ENCODE measurements at places on chromosomes 12 and 14.
A peak's percentile ranks its signal among the peaks of the same experiment; 100 is the strongest.

DNA sequence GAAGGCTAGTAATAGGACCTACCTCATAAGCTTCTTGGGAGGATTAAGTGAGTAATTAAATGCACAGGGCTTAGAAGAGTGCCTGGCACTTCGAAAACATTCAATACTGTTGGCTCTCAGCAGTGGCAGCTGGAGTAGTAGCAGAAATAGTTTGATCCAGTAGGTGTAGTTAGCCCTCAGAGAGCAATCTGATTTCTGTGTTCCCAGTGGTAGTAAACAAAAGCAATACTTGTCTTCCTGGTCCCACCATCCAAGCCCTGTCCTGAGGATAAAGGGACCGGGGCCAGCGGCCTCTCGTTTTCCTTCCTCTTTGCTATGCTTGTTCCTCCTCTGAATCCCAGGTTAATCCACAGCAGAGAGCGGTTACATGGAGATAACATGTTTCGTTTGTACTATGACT lies 131.6 kb downstream of the SAMD4A start:
- DNase-seq, result no peak

GRCh38 chr14:54864526-54864925 lies 38.1 kb downstream of the GCH1 start:
- peak; percentile 30 for DNase-seq

DNA sequence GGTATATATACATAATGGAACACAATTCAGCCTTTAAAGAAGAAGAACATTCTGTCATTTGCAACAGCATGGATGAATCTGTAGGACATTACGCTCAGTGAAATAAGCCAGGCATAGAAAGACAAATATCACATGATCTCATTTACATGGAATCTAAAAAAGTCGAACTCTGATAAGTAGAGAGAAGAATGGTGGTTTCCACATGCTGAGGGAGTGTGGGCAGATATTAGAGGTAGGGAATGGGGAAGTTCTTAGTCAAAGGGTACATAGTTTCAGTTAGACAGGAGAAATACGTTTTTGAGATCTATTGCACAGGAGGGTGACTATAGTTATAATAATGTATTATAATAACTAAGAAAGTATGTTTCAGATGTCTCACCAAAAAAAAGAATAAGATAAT lies 71.4 kb downstream of the ADAMTS20 start:
- DNase-seq, result no peak

DNA sequence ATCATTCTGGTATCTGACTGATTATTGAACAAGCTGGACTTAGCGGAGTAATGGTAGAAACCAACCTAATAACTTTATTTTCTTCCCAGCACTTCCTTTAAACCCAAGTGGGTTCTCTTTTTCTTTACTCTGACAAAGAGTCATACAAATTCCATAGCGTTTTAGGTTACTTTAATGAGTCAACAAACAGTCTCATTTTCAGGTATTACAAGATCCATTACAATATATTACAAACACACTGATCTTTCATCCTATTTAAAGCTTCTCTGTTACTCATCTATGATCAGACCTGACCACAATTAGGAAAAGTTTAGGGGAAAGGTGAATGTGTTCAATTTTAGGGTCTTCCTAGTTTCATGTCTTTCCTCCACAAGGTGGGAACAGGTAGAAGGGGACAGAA lies 39.4 kb upstream of the PTPRQ start:
- no peak for DNase-seq

DNA sequence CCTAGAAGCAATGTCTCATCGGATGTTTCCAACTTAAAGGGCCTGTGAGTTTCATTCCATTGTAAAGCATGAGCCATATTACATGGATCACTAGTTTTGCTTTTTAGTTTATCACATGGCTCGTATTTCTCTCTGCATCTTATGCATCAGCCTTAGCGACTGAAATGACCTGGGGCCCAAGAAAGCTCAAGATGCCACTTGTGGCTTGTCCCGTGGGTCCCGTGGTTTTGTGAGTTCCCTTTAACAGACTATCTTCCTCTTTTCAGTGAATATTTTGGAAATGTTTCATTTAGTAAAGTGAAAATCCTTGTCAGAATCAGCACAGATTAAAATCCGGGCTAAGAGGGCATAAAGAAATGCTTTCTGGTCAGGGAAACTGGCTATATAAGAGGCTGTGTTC lies 86.2 kb upstream of the PPM1H start:
- DNase-seq, result no peak

GRCh38 chr12:22631863-22632463 lies 7.0 kb downstream of the ETNK1 start:
- DNase-seq, result peak; percentile 21

GRCh38 chr12:10406725-10407124 lies 2.8 kb downstream of the KLRC4 start:
- no peak for DNase-seq

DNA sequence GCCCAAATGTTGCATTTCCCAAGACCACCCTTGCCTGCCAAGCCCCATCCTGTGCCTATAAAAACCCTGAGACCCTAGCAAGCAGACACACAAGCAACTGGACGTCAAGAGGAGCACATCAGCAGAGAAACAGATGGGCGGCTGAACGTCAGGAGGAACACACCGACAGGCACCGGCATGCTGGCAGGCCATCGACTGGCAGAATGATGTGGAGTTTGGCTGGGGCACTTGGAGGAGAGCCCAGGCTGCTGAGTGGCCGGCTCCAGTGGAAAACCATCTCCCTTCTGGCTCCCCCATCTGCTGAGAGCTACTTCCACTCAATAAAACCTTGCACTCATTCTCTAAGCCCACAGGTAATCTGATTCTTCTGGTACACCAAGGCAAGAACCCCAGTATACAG lies 130.1 kb downstream of the SLC41A2 start:
- no peak for DNase-seq

DNA sequence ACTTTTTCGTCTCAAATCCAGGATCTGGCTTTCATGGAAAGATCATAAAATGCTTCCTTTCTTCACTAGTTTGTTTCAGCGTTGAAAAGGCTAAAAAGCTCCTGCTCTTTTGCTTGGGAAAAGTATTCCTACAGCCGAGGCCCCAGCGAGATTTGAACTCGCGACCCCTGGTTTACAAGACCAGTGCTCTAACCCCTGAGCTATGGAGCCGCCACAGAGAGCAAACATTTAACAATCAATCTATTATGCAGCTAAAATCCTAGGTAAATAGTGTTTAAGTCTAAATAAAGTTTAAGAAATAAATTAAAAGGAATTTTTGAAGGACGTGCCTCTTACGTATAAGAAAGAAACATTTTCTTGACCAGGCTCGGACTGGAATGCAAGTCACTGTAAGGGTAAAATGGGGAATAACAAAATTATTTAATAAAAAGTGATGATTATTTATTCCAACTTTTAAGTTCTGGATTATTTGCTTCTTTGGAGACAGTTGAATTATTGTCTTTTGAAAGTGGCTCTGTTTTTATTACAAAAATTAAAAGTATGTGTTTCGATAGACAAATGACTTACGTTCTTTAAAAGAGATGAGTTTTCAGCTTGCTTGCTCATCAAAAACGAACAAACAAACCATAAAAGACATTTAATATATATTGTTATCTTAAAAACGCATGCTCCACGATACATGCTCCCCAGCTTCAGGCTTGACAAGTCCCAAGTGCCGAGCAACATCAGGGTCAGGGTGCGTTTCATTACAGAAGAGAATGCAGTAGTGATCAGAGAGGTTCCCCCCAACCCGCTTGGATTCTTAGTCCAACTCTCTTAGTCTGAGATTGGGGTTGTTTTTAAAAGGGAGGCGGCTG lies 10.2 kb downstream of the OR6S1 start:
- DNase-seq, result peak; percentile 75

GRCh38 chr12:12608557-12608957 lies 3.1 kb upstream of the CREBL2 start:
- DNase-seq, result no peak

GRCh38 chr12:48379794-48380193 lies 29.1 kb upstream of the ZNF641 start:
- no peak for DNase-seq

- no peak for DNase-seq
These were observed 82.0 kb downstream of the LMO3 start for GRCh38 chr12:16523951-16524331.

- DNase-seq, result no peak
These were observed 258.0 kb upstream of the FKBP4 start for GRCh38 chr12:2536724-2537123.

- DNase-seq, result no peak
These were observed 963 bp upstream of the TINF2 start for GRCh38 chr14:24243336-24243836.

DNA sequence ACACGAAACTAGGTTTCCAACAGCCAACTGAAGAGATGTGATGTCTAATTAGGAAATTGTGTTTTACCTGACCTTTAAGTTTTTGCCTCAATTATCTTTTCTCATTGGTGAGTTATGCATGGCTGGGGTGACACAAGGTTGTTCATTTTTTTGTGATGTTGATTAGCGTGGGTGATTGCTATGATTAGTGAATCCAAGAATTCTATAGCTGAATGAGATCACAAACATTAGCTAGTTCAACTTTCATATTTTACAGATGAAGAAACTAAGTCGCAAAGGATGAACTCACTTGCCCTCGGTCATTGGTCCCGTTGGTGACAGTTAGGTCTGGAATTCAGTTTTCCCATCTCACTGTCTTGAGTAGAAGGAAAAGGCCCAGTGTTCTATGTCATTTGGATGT lies 32.6 kb upstream of the LMNTD1 start:
- DNase-seq, result no peak

DNA sequence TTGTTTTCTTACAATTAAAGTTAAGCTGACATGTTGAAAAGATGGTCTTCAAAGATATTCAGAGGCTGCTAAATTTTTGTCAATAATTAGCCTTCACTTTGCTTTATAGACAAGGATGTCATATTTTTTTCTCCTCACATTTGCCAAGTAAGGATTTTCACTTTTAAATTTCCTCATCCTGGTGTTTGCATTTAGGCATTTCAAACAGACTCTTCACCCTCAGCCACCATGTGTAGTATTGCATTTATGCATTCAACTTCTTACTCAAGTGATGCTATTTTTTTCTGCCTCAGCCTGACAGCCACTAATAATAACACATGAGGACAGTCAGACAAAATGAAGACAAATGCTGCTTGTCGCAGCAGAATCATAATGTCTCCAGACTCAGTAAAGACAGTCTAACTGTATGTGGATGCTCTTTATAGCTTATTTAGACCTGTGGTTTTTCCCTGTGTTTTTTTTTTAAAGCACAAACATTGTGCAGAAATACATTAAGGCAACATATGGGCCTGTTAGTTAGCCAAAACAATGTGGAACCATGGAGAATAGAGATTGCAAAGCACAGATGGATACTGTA lies 481.5 kb downstream of the NPAS3 start:
- no peak for DNase-seq

- DNase-seq, result no peak
These were observed 213.4 kb downstream of the AKAP6 start for GRCh38 chr14:32542507-32542906.

DNA sequence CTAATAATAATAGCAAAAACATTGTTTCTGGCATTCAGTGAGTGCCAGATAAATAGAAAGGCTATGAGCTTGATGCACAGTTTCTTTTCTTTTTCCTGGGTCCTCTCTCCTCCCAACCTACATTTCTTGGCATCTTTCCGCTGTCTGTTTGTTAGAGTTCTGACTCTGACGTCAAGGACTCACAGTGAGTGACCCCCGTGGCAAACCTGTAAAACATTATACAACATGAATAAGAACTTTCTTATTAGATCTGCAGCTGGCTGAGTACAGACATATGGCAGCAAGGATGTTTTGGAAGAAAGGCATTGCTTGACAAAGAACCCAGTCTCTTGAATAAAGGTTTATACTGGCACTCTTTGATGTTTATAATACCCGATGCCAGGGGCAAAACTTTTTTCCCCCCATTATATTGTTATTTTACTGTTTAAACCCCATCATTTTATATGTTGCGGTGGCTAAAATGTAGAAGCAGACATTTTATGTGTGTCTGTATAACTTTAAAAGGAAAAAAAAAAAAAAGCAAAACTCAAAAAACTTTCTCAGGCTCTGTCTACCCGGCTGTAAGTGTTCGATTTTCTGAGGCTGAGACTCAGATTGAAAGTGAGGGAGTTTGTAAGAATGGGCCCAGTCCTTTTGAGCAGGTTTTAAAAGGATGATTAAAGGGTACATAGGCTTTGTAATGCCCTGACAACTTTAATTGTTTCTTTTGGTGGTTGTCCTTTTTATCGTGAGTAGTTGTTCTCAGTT lies 159.3 kb downstream of the PDE3A start:
- peak; percentile 66 for DNase-seq

DNA sequence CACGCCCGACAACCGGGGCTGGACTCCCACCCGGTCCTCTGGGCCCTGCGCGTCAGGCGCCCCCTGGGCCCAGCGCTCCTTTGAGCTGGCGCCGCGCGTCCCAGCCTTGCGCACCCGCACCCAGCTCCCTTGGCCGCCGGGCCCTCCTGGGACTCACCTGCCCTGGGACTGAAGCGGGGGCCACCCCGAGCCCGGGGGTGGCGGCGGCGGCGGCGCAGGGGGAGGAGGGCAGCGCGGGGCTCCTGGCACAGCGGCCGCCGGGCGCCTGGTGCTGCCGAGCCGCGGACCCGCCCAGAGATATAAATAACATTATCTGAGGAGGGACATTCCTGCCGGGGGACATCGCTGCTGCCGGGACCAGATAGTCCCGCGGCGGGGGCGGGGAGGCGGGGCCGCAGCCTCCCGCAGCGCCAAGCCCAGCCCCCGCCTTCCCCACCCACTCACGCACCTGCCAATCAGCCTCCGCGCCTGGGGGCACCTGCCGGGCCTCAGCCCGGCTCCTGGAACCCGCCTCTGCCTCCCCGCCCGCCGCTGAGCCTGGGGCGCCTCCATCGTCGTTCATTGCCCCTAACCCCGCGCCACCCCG lies at the start of gene SPTB:
SPTB (minus strand) TSS at position 273 of the 586 bp plus-strand sequence. CDS start 56,813 bp downstream, outside the sequence.
- no peak for DNase-seq

DNA sequence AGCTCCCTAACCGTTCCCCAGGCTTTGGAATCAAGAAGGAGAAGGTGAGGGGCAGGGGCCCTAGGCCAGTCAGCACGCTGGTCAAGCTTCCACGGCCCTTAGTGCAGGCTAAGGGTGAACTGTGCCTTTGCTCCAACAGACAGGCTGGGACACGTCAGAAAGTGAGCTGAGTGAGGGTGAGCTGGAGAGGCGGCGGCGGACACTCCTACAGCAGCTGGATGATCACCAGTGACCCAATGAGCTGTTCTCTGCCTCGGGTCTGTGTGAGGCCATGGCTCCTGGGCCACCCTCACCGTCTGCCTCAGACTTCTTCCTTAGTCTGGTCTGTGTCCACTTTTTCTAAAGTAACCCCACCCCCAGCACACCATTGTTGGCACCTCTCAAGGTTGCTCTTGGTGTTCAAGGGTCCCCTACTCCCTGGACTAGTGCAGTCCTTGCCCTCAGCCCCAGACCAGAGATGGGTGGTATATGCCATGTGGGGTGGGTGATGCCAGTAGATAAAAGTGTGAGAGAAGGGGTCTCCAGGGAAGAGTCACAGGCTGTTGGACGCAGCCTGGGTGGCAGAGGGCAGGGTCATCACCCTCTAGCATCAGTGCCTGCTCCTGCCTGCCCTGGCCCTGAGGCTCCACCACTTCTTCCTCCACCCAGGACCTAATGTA lies 20.7 kb downstream of the PRPF40B start:
- no peak for DNase-seq

DNA sequence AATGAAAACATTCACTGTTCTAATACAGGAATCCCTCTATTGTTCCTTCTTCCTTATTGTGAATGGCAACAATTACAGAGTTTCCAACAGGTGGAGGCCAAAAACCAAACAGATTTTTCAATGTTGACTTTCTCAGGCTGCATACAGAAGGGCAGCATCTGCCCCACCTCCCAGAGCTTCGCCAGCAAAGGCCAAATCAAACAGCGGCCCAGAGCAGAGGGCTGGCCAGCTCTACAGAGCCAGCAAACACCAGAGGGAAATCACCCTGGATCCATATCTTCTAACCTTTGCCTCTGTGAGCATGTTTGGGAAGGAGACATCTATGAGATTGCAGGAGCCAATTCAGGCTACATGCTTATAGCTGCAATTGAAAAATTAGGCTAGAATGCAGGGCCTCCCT lies 4.4 kb upstream of the CRACR2A start:
- no peak for DNase-seq

Measured in fibroblast of skin of scalp (primary cell).